ENCODE measurements at places on chromosomes 5 and 9. TPM values are rescaled to one million over a fixed set of nuclear protein-coding genes. Genes with fewer than 3 reads are reported as not detected.

Gene CYSRT1
- total RNA-seq, result not detected

Gene CDX1
- 0.16 TPM for total RNA-seq

Gene EFNA5
- 40.9 TPM for total RNA-seq

Gene PCA3
- not detected for total RNA-seq

Gene GPR150
- total RNA-seq, result not detected

Gene BTF3
- 325 TPM for total RNA-seq

Gene C1QTNF2
- 1.3 TPM for total RNA-seq

Gene GABRA1
- total RNA-seq, result not detected

Gene ENG
- total RNA-seq, result 244 TPM

DNA sequence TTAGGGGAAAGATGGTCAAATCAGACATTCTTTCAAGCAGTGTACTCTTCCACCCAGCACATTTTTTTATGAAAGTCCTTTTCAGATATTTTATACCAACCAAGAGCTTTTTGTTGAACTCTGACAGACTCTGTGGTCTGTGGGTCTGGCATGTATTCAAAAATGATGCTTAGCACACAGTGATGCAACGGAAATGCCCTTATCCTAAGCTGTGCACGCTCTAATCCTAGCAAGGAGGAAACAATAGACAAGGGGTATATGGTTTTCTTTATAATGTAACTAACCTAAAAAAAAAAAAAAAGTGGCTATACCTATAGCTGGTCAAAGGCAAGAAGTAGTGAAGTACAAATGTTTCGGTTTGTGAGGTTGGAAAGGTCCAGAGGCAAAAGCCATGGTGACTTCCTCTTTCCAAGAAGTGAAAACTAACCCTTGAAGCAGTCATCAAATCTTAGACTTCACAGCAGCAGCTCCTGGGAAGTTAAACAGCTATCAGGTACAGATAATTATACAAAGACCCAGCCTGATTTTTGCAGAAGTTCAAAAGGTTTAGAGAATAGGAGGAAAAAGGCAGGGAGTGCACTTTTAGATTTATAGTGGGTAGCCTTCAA is 82.5 kb downstream of the SEMA6A start:
- no peak for DNase-seq

GRCh38 chr5:171397190-171397589 is 9.5 kb downstream of the NPM1 start:
- DNase-seq, result no peak

GRCh38 chr9:893843-894420 is 52.4 kb downstream of the DMRT1 start:
- DNase-seq, result no peak

- DNase-seq, result no peak
Observed at GRCh38 chr5:8012131-8012977, 143.4 kb downstream of the MTRR start.

GRCh38 chr9:129664746-129665388 is 580 bp upstream of the PRRX2 start:
- DNase-seq, result no peak

- DNase-seq, result no peak
Observed at GRCh38 chr9:112200711-112201110, 25.6 kb upstream of the SUSD1 start.

GRCh38 chr5:74639807-74640449 is 600 bp downstream of the ENC1 start:
- peak; percentile 79 for DNase-seq

DNA sequence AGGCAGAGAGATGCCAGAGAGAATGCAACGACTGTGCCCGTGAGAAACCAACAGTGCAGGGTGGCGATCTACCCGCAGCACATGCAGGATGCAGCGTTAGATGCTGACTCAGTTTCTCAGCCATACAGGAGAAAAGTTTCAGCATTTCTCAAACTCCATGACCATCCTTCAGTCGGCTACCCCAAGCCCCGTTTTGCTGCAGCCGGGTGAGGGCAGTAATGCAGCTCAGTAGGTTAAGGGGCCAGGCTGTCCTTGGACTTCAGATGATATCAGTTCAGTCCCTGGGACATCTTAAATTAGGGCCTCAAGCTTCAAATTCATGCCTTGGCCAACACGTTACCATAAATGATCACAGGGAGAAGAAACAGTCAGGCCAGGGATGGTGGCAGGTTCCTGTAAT is 125.5 kb downstream of the PALM2AKAP2 start:
- no peak for DNase-seq

DNA sequence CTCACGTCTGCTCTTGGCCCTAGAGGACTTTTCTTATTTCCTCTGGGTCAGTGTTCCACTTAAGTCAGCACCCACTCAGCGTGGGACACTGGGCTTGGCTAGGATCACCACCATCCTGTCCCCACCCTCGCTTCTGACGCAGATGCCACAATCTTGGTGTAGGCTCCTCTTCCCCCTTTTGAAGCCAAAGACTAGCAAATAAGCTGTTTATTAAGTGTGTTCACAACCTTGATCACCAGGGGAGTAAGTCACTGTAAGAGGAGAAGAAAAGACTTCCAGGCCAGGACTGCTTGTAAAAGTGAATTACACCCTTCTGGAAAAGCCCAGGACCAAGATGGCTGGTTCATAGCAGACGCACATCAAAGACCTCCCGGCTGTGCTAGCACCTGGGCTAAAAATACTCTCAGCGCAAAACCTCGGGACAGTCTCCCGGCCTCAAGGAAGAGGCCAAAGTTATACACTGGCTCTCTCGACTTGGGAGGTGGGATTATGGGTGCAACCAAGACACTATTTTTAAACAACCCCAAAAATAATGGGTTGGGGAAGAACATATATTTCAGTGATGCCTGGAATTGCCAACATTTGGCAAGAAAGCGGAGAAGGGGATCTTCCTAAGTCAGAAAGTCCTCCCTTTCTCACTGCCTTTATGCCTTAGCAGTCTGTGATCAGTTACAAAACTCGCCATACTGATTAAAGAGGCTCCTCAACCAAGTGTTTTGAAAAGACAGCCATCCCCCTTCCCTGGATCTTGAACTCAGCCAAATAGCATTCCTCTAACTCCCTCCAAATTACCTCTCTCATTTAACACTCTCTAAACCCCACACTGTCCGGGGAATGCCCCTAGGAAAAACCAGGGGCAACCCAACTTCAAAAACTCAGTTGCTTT is 69.4 kb downstream of the RAPGEF1 start:
- no peak for DNase-seq

- DNase-seq, result no peak
Observed at GRCh38 chr5:170451747-170452365, 52.0 kb upstream of the KCNIP1 start.

GRCh38 chr5:76641514-76642120 is 18.4 kb upstream of the F2RL2 start:
- DNase-seq, result no peak

- no peak for DNase-seq
Observed at GRCh38 chr5:43154469-43154868, 33.8 kb downstream of the ZNF131 start.

DNA sequence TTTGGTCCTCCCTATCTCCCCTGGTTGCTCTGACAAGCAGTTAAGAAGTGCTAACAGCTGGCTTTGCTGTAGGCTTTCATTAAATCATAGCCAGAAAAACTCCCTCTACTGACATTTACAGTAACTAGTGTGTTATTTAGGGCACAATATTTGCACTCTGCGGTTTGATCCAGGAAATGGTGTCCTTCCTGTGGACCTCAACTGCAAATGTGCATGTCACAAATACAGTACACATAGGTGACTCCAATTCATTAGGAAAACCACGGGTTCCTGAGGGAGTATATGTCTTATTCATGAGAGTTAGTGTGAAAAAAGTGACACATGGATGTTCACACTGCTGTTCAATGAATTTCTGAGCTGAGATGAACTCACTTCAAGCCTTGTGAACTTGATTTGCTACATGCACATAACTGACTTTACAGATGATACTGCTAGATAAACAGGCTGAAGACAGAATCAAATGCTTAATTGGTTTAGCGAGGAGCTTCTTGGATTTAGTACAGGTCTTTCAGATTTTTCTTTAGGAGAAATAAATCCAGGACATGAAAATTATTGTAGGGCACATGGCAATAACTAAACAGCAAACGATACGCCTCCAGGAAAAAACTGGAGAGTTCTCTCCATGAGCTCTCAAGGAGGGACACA is 281.5 kb downstream of the EFNA5 start:
- DNase-seq, result no peak

DNA sequence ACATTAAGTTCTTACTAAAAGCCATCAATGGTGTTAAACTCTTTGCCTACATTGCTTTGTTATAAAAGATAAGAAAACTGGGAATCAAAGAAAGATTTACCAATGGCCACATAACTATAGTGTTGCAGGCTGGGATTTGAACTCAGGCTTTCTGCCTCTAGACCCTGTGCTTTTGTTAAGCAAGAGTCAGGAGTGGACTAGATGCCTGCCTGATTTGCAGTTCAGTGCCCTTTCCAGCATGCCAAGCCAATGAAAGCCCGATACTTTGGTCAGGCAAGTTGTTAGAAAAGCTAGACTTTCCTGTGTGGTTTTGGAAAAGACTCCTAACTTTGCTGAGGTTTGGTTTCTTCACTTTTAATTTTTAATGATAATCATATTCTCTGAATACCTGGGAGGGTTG is 21.4 kb upstream of the AGXT2 start:
- DNase-seq, result no peak

GRCh38 chr5:38673671-38674071 is 117.2 kb upstream of the LIFR start:
- DNase-seq, result no peak

DNA sequence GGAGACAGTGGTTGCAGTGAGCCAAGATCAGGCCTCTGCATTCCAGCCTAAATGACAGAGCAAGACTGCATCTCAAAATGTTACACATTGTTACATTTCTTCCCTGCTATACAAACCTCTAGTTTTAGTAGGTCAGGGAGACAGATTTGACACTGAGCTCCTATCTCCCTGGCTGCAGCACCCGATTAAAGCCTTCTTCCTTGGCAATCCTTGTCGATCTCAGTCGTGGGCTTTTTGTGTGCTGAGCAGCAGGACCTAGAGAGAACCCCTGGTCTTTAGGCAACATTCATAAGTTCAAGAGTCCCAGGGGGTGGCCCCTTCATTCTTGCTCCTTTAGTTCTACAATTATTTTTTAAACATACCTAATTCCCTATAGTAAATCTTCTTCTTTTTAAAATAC is 13.0 kb downstream of the SERINC5 start:
- DNase-seq, result no peak

DNA sequence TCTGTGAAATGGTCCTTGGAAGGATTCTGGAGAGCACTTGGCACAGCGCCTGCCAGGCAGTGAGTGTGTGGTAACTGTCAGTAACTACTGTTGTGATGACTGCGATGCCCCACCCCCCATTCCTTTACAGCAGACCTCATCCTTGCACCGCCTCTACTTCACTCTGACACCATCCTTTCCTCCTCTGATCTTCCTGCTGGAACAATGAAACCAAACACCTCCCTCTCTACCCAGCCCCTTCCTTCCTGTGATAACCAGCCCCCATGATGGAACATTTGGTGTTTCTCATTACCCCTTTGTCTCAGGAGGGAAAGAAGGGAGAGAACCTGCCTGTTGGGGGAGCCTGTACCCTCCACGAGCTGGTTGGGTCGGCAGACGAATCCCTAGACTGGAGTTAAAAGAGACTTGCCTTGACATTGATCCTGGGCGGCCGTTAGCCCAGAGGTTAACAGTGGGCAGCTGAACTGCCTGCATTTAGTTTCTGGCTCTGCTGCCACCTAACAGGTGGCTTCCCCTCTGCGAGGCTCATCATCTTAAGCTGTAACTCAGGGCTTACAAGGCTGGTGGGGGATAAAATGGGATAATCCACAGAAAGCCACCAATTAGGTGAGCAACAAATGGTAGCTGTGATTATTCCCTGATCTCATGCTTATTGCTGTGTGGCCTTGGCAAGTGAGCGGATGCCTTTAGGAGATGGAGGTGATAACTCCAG is 34.2 kb upstream of the GRPEL2 start:
- no peak for DNase-seq

GRCh38 chr5:55308254-55308836 is 556 bp downstream of the MTREX start:
- DNase-seq, result no peak

GRCh38 chr5:176899296-176899891 is at the start of gene HK3:
HK3 (minus strand) TSS chr5:176899346; CDS start chr5:176896159, 3,187 bp downstream.
- DNase-seq, result no peak

- no peak for DNase-seq
Observed at GRCh38 chr5:57034201-57034916, 82.4 kb upstream of the MIER3 start.

DNA sequence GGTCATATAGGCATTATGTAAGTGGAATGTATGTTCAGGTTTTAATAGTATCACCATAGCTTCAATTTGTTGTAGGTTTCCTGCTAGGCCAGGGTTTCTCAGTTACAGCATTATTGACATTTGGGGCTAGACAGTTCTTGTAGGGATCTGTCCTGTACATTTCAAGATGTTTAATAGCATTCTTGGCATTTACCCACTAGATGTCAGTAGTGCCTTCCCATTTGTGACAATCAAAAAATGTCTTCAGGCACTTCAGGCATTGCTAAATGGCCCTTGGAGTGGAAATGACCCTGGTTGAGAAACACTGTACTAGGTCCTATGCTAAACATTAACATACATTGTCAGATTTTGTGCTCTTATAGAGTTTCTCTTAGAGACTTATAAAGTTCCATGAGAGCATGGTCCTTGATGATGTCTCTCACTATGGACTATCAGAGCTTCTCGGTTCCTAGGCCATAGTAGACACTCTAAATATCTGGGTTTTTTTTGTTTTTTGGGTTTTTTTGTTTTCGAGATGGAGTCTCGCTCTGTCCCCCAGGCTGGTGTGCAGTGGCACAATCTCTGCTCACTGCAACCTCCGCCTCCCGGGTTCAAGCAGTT is 1.4 kb downstream of the KIF20A start:
- no peak for DNase-seq

DNA sequence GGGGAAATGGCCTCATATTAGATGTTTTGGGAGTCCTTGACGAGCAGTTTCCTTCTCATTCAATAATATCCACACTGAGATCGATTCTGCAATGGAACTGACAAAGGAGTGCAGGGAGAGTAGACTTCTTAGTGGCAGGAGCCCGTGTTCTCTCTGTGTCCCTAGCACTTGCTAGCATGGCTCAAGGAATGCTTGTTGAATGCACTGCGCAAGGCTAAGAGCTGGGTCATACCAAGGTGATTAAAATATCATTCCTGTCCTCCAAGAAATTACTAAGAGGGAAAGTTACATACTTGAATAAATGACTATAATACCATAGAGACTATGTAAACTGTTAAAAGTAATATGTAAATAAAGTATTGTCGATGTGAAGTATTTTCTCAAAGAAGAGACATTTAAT is 630.1 kb downstream of the IRX1 start:
- no peak for DNase-seq

DNA sequence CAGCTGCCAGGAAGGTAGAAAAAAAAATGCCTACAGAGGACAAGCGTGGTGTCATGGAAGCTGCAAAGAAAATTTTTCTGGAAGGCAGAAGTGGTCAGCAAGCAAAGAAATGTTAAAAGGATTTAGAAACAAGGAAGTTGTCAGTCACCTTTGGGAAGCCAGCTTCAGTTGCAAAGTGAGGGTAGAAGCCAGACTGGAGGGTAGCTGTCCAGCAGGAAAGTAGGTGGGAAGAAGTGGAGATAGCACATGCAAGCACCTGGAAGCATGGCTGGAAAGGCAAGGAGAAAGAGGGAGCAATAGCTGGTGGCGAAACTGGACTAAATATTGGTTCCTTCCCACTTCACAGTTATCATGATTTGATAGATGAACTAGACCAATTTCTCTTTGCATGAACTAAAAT is 54.3 kb downstream of the ADRB2 start:
- no peak for DNase-seq
